CD14-positive monocyte (primary cell): ENCODE measurements at places on chromosomes 2 and 18. TPM values are rescaled to one million over a fixed set of nuclear protein-coding genes. Genes with fewer than 3 reads are reported as not detected.

The MALL gene
- 0.12 TPM for polyA plus RNA-seq

The INO80D gene
- 4.4 TPM for polyA plus RNA-seq

GRCh38 chr18:61823595-61823994, 69.2 kb downstream of the RNF152 start:
- peaks cover 47% of the 10 kb centered on the region for H3K27me3 ChIP-seq
- H3K4me3 ChIP-seq, result no peak overlapping the region
- no peaks in the 10 kb centered on the region for H3K36me3 ChIP-seq
- DNase-seq, result no peak

The DUSP2 gene
- polyA plus RNA-seq, result 48.4 TPM

- no peak for DNase-seq
- no peaks in the 10 kb centered on the region for H3K4me1 ChIP-seq
- no peaks in the 10 kb centered on the region for H3K36me3 ChIP-seq
Observed at GRCh38 chr2:126932966-126933710, 34.4 kb downstream of the TEX51 start.

GRCh38 chr18:49169037-49169521, 218.3 kb upstream of the SMAD7 start:
- no peaks in the 10 kb centered on the region for H3K27me3 ChIP-seq
- DNase-seq, result no peak
- no peak overlapping the region for H3K27ac ChIP-seq

- H3K36me3 ChIP-seq, result peaks cover 32% of the 10 kb centered on the region
- H3K4me1 ChIP-seq, result no peaks in the 10 kb centered on the region
- no peak overlapping the region for H3K4me3 ChIP-seq
- no peaks in the 10 kb centered on the region for H3K27me3 ChIP-seq
- no peak overlapping the region for H3K27ac ChIP-seq
- DNase-seq, result no peak
Observed at GRCh38 chr2:10158681-10159080, 36.1 kb downstream of the RRM2 start.

The TUBA3E gene
- not detected in 2 replicates for polyA plus RNA-seq
